ENCODE measurements at places on chromosomes 2 and 18.
A peak's percentile ranks its signal among the peaks of the same experiment; 100 is the strongest.

GRCh38 chr2:125280265-125280664, 1255.2 kb downstream of the CNTNAP5 start:
- no peak for DNase-seq

DNA sequence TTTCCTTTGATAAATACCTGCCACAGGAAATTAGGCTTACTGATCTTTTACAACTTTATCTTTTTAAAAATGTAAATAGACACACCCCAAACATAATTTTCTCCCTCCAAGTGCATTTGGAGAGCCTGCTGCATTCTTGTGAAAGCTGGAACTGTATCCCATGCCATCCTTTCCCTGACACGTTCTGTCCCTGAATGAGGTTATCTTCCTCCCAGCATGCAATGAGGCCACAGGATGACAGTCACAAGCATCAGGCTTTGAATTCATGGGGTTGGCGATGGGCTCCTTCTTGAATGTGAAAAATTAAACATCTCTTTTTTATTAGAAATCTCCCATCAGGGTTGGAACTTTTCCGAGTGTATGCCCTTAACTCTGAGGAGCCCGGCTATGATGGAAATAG, 77.8 kb downstream of the CTAGE1 start:
- no peak for DNase-seq

DNA sequence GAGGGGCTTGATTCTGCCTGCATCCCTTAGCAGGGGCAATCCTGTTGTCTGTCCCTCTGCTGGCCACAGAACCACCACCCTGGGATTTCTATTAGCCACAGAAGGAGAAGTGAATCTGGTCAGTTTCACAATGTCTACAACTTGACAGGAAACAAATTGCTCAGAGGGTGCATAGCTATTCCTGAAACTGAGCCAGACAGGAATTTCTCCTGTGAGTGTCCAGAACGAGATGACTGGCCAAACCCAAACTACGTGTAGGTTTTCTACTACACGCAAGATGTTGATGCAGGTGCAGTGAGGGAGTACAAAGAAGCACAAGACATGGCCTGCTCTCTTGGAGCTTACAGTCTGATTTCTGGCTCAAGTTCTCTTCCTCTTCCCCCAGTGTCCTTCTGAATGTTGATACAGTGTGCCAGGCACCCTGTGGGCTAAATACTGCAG, 201.9 kb downstream of the CLIP4 start:
- DNase-seq = no peak

GRCh38 chr2:63710732-63711131, 122.0 kb downstream of the MDH1 start:
- DNase-seq = no peak

DNA sequence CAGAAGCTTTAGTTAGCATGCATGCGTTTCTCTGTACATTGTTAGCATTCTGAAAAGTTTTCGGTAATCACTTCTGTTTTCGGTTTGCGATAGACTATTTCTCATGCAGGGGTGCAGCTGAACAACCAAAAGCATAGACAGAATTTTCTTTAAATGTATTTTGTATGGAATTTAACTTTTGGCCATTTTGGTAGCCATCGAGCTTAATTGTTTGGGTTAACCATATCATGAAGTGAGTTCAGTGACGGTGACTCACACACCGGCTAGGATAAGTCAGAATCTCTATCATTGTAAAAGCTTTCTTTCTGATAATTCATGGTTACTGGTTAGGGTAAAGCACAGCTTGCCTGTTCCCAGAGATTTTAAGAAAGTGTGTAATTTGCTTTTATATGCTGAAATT, 107.2 kb downstream of the CD226 start:
- no peak for DNase-seq

- no peak for DNase-seq
Observed at GRCh38 chr18:75097491-75098225, 111.3 kb downstream of the PTGR3 start.

- no peak for DNase-seq
Observed at GRCh38 chr2:224221455-224221913, 180.4 kb downstream of the FAM124B start.

DNA sequence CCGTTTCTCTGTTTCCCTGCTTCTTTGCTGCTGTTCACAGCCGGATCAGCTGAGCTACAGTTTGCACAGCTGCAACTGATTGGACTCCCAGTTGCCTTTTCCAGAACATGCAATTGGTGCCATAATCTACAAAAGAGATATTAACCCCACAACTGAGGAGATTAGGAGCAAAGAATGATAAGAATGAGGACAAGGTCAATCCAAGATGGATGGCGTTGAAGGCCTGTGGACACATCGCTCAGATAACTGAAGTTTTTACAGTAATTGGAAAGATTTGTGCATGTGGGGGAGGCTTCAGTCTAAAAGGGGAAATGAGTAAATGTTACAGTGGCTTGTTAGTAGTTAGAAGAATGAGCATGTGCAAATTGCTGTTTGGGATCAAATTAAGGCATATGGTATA, 263.2 kb downstream of the TGIF1 start:
- no peak for DNase-seq

GRCh38 chr2:212974692-212975091, 176.7 kb downstream of the IKZF2 start:
- DNase-seq = no peak

DNA sequence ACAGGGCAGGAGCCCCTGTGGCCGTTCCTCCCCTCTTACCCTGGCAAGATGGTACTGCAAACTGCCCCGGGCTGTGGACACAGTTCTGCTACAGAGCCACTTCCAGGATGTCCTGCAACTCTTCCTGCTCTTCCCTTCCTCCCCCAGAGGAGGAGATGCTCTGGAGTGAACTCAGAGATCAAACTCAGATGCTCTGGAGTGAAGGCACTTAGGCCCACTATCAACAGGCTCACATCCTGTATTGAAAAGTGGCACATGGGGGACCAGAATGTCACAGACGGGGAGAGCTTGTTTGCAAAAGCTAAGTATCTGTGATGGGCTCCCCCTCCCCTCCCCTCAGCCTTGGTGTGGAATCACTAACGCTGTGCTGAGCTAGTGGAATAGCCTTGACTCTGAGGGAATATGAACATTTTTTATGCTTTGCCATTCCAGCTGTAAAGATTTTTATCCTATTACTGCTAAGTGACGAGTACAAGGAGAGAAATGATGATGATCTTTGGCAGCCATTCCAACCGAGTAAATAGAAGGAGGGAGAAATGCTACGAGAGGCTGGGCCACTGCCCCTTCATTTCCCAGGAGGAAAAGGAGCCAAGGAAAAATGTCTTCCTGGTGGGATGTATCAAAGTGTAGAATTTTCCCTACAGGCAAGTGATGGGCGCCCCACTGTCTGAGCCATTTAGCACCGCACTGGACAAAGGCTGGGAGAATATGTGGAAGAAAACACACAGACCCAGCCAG, 152.6 kb downstream of the GALNT14 start:
- DNase-seq = no peak

- DNase-seq = no peak
Observed at GRCh38 chr2:160646684-160647444, 153.3 kb upstream of the RBMS1 start.

DNA sequence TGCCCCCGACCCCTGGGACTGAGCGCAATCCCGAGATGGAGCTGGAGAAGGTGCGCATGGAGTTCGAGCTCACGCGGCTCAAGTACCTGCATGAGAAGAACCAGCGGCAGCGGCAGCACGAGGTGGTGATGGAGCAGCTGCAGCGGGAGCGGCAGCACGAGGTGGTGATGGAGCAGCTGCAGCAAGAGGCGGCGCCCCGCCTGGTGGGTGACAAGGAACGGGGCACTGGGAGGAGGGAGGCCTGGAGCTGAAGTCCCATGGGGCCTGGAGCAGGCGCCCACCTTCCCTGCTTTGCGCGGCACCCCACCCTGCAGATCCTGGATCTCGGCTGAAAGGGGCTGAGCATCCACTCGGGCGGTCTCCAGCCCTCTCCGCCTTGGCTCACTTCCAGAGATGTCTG, 1.2 kb downstream of the TMEM247 start:
- DNase-seq = no peak

DNA sequence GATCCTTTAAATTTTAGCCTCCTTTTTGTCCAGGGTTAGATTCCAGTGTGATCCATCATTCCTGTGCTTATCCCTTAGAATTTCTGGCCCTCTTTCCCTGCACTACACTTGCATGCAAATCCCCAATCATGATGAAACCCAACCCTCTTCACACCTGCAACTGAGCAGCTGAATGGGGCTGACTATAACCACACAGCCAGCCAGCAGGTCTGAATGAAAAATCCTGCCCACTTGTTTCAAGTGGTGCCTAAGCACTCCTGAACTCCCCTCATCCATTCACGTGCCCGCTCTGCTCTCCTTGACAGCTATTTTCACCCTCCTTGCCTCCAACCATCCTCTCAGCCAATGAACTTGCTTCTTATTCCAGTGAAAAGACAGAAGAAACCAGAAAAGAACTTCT, 80.5 kb upstream of the AFF3 start:
- DNase-seq = no peak

DNA sequence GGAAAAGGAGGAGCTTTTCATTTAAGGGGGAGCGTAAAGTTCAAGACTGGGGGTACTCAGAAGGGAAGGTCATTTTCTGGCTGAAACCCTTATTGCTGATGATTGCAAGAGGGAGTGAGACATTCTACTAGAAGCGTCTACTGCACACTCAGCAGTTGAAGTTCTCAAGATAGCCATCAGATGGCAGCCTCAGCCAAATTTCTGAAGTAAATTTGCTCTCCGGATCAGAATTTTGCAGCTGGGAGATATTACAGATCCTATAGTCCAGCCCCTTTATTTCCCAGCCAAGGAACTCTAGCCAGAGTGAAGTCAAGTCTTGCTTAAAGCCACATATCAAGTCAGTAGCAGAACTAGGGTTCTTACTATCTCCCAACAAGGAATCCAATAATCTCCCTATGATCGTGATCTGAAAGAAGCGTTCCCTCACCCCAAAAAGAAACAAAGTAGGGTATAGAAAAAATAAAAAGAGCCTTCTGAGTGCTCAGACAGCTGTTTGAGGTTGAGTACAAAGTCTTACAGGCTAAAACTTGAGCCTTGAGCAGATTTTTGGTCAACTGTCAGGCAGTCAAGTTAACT, 24.0 kb downstream of the RAX start:
- no peak for DNase-seq

- DNase-seq = peak; percentile 21
Observed at GRCh38 chr2:136305517-136306192, 187.7 kb upstream of the CXCR4 start.

GRCh38 chr2:69482471-69482870, 45.2 kb upstream of the NFU1 start:
- DNase-seq = no peak

GRCh38 chr2:25055376-25055920, 13.6 kb downstream of the EFR3B start:
- DNase-seq = no peak

GRCh38 chr18:8513249-8513648, 96.0 kb upstream of the RAB12 start:
- no peak for DNase-seq

DNA sequence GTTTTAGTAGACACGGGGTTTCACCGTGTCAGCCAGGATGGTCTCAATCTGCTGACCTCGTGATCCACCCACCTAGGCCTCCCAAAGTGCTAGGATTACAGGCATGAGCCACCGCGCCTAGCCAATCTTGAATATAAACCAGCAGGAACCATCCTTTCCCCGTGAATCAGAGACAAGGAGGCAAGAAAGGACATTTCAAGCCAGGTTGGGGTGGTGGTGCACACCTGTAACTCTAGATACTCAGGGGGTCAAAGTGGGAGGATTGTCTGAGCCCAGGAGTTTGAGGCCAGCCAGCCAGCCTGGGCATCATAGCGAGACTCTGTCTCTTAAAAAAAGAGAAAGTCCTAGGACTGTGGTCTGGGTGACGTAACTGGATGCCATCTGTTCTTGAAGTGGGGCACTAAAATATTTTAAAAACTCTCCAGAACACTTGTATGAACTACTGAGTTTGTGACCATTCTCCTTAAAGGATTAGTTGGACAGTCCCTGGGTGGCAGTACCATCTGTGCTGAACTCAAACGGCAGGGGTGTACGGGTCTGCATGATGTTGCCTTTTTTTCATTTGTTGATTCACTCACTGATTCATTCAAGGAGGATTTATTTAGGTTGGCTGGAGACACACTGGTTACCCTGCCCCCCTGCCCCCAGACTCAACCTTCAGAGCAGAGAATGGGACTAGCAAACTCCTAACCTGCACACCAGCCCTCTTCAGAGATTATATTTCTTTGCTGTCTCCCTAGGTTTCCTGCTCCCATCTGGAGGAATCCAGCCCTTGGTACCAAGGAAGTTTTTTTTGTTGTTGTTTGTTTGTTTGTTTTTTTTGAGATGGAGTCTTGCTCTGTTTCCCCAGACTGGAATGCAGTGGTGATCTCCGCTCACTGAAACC, 2.9 kb upstream of the TLX2 start:
- DNase-seq = no peak

GRCh38 chr2:37389989-37390765, 45.7 kb downstream of the QPCT start:
- peak; percentile 20 for DNase-seq

DNA sequence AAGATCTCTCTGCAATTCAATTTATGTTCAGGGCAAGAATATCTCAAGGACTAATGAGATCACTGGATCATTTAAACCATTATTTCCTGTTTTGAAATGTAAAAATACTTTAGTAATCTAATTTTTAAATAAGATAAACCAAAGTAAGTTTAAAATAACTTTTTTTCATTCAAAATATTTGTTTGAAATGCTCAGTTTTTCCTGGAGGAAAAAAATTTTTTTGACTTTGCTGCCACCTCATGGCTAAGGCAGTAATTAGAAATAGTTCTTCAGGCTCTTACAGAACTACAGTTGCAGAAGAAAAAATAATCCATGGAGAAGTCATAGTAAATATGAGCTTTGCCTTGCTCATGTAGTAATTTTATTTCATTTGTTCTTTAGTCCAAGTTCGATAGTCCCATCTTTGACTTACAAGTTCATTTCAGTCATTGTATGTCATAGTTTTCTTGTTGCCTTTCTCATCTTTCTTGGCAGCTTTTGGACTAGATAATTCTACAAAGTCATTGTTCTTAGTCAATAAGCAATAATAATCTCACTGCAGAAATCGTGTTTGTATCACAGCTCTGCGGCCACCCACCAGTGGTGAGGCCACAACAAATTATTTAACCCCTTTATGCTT, 127.4 kb downstream of the DPP4 start:
- no peak for DNase-seq

DNA sequence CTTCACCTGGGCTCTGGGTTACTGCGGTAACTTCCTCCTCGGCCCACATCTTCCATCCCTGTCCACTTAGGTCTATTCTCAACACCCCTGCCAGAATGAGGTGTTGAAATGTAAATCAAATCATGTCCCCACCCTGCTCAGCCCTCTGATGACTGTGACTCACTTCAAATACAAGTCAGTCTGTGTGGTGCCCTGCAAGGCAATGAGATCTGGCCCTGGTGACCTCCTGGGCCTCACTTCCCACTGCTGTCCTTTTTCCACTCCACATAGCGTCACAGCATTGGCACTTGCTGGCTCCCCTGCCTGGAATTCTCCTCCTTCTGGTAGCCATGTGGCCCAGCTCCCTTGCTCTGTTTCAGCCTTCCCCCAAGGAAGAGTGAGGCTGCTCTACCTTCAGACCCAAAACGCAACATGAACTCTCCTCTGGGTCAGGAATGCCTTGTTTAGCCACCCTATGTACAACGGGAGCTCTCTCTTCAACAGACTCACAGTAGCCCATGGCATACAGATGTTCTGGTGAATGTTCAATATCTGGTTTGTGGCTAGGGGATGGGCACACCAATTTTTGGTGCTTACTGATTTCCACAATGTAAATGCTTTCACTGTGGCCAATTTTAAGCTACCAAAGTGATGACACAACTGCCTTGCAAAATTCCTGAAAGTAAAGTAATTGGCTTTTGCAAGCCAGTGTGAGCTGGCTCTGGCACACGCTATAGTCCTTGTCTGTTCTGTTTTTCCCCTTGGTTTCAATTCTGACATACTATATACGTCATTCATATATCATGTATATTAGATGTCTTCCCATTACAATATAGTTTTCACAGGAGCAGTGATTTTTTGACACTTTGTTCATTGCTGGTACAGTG, 550.3 kb upstream of the HS6ST1 start:
- no peak for DNase-seq

All from activated T-cell treated with anti-CD3 and anti-CD28 coated beads for 1 hour (primary cell).